ENCODE measurements at places on chromosomes 1 and 21.

- no peak for DNase-seq
These were observed 33.9 kb upstream of the COL6A2 start for GRCh38 chr21:46063734-46064680.

DNA sequence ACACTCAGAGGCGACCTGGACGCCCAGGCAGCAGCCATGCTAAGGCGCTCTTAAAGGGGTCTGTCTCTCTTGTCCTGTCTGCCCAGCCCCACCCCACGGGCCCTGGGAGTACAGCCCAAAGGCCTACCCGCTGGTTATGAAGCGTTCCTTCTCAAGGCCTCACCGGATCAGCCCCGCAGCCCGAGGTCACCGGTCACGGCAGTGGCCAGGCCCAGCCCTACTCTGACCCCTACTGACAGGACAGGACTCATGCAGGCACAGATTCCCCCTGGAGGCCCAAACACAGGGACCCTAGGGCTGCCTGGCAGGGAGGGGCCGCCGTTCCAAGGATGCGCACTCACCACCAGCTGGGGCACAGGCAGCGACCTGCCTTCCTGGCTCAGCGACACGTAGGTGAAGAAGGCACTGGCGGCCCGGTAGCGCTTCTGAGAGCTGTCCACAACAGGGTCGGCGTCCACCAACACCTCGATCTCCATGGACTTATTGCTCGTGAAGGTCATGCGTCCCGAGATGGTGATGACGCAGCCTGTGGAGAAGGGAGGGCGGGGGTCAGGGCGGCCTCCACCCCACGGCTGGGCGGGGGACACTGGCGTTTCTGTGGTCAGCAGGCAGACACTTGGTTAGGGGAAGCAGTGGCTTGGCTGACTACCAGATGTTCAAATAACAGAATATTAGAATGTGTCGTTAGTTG, 20.0 kb upstream of the GPR153 start:
- DNase-seq, result no peak

DNA sequence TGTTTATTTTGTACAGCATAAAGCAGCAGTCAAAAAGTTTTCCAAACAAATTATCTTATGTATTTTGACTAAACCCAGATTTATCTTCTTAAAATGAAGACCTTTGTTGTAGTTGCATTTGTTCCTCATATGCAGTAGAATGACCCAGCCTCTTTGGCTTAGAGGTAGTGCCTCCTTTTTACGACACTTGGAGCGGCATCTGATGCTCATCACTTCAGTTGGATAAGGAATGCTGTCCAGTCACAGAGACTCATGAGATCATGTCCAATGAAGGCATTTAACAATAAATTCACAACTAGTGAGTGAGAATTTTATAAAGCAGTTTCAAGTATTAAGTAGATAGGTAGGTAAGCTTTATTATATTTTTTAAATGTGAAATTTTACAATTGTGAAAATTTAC, 35.2 kb downstream of the PTPRC start:
- DNase-seq, result no peak

- DNase-seq, result no peak
These were observed 15.8 kb downstream of the STIL start for GRCh38 chr1:47298025-47298699.

GRCh38 chr1:147109041-147109440, 63.2 kb downstream of the PRKAB2 start:
- DNase-seq, result no peak

DNA sequence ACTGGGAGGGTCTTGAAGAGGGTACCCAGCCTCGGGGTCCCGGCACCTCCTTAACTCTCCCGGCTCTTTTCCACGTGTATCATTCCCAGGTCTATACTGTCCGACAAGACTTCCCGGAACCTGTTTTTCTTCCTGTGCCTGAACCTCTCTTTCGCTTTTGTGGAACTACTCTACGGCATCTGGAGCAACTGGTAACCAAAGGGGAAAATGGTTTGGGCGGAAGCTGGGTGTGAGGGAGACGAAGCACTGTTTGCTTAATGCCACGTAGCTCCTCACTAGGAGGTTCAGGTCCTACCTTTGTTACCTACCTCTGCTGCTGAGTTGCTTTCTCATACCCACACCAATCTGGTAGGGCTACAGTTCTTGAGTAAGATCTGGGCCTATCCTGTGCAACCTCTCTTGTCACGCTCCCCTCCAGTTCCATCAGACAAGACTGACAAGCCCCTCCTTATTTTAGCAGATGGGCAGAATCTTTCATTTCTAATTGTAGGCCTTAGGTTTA, 642 bp downstream of the SLC30A7 start:
- peak; percentile 55 for DNase-seq

DNA sequence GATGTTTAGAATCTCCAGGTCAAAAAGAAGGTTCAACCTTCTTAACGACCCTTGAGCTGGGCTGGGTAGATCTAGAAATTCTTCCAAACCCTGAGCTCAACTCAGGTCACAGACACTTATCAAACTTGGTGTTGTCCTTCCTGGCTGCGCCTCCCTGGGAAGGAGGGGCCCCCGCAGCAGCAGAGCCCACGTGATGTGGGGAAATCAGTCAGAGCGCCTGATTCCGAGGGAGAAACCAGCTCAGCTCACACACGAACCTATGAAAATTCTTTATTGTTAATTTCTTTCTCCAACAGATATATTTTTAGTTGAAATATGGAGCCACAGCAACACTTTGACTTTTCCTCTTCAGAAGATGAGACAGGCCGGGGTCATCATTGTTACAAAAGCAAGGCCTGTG, 24.3 kb upstream of the CLSTN1 start:
- DNase-seq, result no peak

- no peak for DNase-seq
These were observed 160.9 kb downstream of the PTPRU start for GRCh38 chr1:29397256-29397590.

DNA sequence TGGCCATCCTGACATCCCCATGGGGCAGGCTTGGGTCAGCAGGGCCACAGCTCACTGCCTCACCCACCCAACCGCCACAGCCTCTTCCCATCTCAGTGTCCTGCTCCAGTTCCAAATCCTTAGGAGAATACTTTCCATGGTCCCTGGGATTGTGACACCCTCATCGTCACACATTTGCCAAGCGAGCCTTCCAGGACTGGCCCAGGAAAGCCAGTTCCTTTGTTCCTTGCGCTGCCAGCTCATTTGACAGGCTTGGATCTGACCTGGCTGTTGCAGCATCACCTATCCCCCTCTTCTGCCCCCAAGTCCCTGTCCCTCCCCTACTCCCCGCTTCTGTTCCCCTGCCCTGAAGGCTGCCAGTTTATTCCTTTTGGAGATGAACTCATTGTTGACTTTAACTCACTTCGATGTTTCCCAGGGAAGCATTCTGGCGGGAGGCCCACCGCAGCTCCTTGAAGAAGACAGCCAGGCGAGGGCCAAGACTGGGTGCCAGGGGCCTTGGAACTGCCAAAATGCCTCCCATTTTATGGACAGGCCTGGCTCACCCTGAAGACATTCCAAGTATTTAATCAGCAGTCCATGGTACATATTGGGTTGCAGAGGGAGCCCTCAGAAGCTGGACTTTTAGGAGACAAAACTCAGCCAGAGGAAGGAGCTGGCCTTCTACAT, 10.2 kb upstream of the GNL2 start:
- no peak for DNase-seq

DNA sequence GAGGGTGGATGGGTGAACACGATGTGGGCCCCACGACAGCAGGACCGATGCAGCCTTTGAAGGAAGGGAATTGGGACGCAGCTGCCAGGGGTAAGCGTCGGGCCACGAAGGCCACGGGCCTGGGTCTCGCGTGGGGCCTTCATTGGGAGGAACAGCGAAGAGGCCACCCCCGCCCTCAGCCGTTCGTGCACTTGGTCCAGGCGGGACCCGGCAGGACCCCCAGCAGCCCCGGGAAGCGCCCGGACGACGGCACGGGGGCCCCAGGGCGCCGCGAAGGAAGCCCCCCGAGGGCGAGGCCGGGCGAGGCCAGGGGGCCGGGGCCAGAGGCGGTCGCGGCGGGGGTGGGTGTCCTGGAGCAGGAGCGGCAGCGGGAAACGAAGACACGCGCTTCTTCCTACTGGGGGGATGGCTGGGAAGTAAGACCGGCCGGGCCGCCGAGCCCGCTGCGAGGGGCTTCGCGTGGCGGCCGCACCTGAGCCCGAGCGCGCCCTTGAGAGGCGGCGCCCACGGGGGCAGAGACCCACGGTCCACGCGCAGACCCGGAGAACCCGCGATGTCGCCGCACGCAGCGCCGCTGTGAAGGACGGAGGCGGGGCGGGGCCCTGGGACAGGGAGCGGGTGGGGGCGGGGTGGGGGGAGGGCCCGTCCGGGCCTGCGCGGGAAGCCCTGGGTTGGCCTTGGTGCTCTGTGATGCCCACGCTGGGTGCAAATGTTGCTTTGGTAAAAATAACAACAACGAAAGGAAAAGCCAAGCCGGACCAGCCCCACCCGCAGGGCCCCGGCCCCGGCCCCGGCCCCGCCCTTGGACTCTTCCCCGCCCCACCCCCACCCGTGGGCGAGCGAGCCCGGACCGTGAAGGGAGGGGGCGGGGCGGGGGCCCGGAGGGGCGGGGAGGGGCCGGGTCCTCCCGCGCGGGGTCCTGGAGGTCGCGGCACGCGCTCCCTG, 56.0 kb upstream of the ADARB1 start:
- DNase-seq, result no peak

DNA sequence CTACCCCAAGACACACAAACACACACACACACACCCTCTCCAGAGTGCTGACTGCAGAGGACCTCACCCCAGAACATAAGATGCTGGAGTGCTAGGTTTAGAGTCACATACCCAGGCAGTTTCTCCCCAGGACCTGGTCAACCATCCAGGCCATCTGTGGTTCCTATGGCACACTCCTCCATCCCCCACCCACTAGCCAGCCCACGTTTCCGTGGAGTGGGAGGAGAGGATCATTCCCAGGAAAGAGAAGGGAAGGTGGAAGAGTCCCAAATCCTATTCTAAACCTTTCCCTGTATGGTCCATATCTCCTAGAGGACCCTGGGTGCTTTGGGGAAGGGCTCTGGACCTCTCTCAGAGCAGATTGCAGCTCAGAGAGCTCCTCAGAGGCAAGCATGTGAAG, 1.1 kb downstream of the KCNJ9 start:
- DNase-seq, result no peak

DNA sequence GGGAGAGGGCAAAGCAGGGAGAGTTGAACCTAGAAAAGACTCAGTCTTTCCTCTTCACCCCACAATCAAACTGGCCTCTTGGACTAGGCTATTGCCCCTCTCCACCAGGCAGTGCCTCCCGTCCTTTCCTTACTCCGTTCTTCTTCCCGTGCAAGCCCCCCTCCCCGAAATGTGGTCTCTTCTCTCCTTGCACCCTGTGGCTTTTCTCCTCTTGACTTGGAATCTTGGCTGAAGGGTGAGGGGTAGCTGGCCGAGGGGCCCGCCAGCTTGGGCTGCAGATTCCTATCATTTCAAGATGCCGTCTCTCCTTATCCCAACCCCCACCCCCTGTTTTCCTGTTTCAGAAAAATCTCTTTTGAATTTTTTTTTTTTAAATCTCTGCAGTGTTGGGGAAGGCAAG, 1.6 kb downstream of the WNT2B start:
- DNase-seq, result no peak

- peak; percentile 46 for DNase-seq
These were observed at the start of gene CSF1 for GRCh38 chr1:109910123-109910962. CSF1 (plus strand) TSS chr1:109910849; CDS start chr1:109911024, 175 bp downstream.

DNA sequence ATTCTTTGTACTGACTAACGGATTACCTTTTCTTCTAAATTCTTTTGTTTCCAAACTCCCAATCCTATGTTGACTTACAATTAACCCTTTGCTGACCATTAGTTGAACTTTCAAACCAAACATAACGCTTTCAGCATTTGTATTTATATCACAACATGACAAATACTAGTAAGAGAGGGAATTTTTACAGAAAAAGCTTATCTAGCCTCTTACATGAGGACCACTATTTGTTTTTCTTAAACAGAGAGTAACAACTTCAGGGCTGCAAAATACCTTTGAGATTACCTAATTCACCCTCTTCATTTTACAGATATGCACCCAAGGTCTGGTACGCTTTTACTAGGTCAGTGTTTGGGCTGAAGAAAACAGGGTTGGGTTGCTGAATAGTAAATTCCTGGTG, 45.0 kb upstream of the CXADR start:
- DNase-seq, result no peak

DNA sequence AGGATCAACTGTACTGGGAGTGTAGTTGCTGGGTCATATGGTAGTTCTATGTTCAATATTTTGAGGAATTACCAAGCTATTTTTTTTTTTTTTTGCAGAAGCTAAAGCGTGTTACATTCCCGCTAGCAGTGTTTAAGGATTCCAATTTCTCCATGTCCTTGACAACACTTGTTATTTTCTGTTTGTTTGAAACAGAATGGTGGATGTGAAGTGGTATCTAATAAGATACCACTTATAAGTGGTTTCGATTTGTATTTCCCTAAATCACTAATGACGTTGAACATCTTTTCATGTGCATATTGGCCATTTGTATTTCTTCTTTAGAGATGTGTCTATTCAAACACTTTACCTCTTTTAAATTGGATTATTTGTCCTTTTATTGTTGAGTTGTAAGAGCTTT, 112.2 kb downstream of the DISP1 start:
- DNase-seq, result no peak

DNA sequence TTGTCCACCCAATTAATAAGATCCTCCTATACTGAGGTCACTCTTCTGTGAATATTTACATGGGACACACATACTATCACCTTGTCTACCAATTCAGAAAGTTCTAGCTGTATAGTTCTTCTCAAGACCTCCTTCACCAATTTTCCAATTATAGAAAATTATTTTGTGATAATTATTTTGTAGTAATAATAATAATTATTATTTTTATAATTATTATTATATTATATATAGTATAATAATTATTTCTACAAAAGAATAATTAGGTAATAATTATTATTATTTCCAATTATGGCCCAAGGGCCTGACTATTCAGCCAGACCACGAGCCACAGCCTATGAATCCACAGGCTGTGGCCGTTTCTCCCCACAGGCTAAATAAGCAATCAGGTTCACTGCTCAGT, 164.1 kb upstream of the IGSF21 start:
- DNase-seq, result no peak

- no peak for DNase-seq
These were observed 149.6 kb downstream of the DISC1 start for GRCh38 chr1:231776010-231776756.
